ENCODE measurements at places on chromosomes 5 and 9.

GRCh38 chr5:173764332-173765028 lies 123.7 kb upstream of the CPEB4 start:
- no peak for DNase-seq

DNA sequence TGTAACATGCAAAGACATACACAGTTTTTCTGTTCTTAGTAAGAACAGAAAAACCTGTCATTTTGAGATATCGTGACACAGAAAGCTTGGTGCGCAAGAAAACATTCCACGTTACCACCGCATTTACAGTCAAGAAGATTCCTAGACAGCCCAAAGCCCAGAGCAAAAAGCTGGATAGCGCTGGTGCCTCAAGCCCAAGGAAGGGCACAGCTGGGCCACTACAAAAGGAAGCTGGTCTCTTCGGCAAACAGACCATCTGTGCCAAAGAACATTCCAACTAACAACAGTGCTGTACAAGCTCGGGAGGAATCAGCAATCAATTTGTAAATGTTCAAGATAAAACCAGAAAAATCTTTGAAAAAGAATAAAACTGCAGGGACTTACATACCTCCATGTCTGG lies 31.0 kb downstream of the PSMB7 start:
- DNase-seq: no peak

- no peak for DNase-seq
Observed at GRCh38 chr9:107711542-107711941, 222.0 kb upstream of the KLF4 start.

- peak; percentile 10 for DNase-seq
Observed at GRCh38 chr5:122515709-122516431, 203.8 kb downstream of the SNCAIP start.

DNA sequence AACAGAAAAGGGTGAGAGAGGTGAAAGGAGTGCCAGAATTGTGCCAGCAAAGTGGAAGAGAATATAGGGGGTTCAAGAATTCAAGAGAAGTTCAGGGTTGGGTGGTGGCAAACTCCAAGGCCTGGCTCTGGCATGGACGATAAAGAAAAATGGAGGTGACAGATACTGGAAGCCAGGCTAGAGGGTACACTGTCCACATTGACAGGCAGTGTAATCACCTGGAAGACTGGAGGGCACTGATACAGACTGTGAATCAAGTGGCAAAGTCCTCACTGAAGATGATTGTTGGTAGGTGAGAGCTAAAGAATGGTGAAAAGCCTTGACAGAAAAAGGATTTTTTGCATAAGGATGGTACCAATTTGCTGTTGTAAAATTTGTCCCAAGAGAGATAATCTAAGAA lies 7.1 kb downstream of the SAR1B start:
- DNase-seq: no peak
